ENCODE measurements at places on chromosomes 4 and X.

- no peak for DNase-seq
These were observed 183.1 kb upstream of the ARX start for GRCh38 chrX:25198891-25199290.

DNA sequence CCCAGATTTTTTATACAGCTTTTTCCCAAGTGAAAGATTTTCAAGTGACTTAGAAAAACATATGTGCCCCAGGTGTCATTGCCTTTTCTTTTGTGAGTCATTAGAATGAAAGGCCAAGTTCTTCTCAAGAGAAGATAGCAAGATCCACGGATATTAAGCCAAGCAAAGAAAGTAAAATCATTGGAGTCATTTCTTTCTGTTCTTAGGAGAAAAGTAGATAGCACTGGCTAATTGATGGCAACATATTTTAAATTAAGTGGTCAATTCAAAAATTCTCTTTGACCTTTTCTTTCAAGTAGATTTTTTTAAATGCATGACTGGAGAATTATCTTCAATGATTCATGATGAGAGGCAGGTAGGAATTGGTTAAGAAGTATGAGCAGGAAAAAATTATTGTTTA is 94.4 kb downstream of the HHIP start:
- DNase-seq: no peak

DNA sequence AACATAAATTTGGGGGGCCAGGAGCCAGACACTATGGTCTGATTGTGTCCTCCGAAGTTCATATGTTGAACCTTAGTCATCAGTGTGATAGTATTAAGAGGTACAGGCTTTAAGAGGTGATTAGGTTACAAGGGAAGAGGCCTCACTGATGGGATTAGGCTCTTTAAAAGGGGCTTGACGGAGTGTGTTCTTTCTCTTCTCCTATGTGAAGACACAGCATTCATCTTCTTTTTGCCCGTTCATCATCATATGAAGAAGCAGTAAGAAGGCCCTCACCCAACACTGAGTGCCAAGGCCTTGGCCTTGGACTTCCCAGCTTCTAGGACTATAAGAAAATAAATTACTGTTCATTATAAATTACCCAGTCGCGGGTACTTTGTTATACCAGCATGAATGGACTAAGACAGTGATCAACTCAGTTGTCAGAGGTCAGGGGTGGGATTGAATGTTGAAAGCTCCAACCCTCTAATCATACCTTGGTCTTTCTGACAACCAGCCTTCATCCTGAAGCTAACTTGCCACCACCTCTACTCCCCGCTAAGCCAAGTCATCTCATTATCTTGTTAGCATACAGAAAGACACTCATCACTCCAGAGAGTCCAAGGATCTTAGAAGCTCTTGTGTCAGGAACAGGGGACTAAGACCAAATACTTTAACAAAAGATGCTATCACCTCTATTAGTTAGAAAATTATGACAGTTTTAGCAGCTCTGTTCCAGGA is 543.4 kb upstream of the DIPK2B start:
- no peak for DNase-seq

DNA sequence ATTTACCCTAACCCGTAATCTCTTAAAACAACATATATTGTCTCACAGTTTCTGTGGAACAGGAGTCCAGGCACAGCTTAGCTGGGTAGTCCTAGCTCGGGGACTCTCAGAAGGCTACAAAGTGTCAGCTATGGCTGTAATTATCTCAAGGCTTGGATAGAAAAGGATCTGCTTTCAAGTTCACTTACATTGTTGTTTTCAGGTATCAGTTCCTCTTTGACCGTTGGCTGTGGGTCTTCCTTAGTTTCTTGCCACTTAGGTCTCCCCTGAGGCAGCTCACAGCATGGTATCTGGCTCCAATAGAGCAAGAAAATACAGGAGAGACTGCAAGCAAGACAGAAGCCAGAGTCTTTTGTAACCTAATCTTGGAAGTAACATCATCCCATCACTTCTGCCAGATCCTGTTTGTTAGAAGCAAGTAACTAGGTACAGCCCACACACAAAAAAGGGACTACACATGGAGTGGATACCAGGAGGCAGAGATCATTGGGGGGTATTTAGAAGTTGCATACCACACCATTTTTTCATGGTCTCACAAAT is 137.0 kb downstream of the MAGEB5 start:
- DNase-seq: no peak

DNA sequence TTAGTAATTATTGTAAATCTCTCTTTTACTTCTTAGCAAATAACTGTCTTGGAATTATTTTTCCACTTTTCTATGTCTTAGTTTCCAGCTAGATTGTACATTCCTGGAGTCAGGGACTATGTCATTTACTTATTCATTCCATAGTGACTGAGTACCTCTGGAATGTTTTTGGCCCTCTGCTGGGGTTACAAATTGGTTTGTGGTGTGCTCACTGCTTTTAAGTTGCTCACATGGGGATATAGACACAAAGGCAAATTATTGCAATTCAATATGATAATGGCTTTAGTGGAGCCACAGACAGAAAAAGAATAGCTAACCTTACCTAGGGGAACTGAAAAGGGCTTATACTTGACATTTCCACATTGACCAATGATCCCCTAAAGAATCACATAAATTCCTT is 63.7 kb upstream of the PDGFRA start:
- DNase-seq: no peak
